ENCODE measurements at places on chromosomes 4 and X.

DNA sequence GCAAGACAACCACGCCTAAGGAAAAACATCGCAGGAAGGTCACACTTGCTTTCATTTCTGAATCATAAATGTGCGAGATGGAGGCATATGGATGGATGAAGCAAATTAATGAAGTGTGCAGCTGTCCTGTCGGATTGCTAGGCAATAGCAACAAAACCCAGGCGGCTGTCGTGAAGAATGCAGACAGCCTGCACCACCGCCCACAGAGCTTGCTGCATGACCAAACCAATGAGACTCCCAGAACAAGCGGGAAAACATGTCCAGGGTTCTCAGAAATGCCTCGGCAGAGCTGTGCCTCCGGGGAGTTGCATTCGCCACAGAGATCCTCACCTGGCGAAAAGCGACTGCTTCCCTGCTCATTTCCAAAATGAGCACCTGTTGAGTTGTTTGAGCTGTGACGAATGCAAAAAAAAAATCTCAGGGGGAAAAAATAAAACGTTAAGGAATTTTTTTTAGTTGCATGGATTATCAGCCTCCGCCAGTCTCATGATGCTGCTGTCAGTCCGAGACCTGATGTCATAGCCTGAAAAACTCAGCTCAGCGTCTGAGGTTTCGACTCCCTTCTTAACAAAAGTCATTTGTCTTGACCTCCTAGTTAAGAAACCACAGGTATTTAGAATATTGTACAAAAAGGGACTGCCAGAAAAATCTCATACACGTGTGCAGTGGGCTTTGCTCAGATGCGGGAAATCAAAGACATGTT, 155.5 kb upstream of the MXRA5 start:
- no peak for DNase-seq

- DNase-seq = no peak
Measured at GRCh38 chr4:99504804-99505502, 5.9 kb upstream of the C4orf17 start.

DNA sequence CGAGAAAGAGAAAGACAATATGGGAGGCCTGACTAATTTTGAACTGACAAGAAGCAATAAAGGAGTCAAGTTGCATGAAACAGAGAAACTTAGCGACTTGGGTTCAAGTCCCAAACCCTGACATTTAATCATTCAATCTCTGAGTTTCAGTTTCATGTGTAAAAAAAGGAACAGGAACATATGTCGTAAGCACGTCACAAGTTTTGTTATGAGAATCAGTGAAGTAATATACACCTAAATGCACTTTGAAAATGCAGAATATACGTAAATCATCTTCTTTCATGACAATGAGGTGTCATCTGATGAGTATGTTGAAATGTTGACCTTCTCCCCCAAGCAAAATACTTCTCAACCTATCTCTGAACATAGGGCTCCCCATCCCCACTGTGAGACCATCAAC, 10.4 kb downstream of the ACOT9 start:
- DNase-seq = no peak

DNA sequence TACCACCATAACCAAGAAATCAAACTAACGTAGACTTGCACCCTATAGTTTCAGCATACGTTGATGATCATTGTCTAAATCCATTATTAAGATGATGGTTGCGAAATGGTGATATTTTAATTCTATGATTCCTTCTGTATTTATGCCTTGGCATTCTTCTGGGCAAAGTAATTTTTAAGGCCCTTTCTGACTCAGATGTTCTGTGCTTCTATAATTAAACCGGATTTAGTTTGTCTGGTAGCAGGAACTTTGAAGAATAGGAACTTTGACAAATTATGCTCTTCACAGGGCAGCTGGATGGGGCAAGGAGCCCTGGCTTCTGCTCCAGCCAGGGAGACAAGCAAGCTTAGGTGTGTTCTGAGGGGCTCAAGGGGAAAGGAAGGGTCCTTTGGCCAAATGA, 23.8 kb upstream of the PLAC1 start:
- no peak for DNase-seq

DNA sequence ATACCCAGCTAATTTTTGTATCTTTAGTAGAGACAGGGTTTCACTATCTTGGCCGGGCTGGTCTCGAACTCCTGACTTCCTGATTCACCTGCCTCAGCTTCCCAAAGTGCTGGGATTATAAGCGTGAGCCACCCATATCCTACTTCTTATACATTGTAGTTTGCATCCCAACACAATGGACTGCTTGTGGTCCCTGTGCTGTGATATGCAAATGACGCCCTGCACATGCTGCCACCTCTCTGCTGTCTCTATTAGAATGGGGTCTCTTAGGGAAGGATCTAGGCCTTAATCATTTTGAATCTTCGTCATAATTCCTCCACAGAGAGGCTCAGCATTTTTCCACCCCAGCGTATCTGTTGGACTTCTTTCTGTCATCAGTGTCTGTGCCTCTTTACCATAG, 595.9 kb downstream of the ADGRL3 start:
- no peak for DNase-seq

DNA sequence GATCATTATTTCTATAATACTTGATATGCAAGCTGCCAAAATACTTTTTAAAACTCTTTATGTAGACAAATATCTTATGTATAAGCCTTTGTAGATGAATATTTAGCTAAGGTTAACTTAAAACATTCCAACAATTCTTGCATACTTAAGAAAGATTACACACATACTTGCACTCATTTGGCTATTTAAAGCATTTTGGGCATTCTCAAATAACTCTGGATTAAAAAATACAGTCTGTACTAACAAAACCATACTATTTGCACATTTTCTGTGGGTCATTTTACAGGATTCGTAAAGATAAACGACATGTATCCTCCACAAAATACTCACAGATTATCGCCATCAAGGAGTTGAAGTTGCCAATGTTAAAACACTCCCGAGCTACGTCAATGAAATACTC, 26.5 kb downstream of the RASGEF1B start:
- no peak for DNase-seq
